ENCODE measurements at places on chromosomes 1 and 21.

- no peak for DNase-seq
Measured at GRCh38 chr1:69076631-69077030, 491.1 kb upstream of the LRRC7 start.

DNA sequence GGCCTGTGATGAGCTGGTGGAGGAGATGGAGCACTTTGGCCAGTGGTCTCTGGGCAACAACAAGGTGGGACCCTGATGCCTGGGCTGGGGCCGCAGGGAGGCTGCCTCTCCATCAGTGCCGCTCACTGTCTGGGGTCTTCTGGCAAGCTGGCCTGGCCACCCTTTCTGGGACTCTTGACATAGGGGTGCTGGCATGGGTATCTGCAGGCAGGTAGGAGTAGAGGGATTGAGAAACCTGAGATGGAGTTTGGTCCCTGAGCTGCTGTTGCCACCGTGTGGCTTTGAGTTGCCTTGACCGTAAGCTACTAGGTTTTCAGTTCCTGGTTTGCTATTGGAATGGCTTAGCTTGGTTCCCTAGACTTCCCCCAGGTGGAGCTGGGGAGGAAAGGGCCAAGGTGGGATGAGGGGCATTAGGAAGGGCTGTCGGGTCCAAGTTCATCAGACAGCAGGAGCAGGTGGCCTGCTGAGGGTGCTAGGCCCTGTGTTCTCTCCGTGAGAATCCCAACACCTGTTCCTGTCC, 13.2 kb upstream of the MFN2 start:
- DNase-seq = no peak

- DNase-seq = no peak
Measured at GRCh38 chr1:63461661-63462230, 61.3 kb downstream of the ITGB3BP start.

DNA sequence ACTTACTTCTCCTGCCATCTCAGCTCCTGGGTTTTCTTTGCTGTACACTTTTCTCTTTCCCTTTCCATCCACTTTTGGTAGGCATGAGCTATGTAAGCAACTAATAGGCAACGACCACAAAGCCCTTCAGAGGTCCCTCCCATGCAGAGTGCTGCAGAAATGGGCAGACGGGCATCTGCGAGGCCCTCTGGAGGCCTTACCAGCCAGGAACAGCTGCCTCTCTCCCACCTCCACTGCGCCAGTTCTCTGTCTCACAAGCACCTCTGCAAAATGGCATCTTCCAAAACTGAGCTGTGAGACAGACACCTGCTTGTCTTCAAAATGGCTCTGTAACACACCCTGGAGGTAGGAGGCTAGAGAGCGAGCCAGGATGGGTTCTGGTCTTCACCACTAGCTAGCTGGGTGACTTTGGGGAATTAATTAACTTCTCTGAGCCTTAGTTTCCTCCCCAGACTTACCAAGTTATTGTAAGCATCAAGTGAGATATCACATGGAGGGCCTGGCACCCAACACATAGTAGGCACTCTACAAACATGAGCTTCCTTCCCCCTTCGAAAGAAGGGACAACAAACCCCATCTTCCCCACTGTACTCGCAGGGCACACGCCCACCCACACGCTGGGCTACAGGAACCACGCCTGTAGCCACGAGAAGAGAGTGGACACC, 62.0 kb downstream of the BCAR3 start:
- DNase-seq = no peak

DNA sequence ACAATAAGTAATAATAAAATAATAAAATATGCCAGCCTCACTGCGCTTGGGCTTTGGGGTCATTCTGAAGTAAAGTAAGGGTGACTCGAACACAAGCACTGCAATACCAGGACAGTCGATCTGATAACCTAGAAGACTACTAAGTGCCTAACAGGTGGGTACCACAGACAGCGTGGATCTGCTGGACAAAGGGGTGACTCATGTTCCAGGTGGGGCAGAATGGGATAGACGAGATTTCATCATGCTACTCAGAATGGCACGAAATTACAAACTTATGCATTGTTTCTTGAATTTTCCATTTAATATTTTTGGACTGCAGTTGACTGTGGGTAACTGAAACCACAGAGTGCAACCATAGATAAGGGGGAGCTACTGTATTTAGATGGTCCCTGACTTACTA, 221.1 kb upstream of the GREM2 start:
- DNase-seq = no peak

- no peak for DNase-seq
Measured at GRCh38 chr1:4176841-4177240, 276.8 kb upstream of the C1orf174 start.

GRCh38 chr1:45769261-45769932, 18.9 kb upstream of the IPP start:
- DNase-seq = no peak

DNA sequence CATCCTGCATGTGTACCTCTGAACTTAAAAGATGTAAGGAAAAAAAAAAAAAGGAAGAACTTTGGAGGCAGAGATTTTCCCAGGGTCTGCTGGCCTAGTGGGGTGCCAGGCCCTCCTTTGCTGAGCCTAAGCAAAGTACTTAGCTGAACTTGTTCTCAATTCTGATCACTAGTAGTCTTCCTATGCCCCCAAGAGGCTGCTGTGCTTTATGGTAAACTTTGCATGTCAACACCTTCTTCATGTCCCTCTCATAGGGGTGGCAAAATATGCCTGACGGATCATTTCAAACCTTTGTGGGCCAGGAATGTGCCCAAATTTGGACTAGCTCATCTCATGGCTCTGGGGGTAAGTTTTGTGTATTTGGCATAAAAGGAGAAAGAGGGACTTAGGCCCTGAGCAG, 1.4 kb upstream of the USP21 start:
- no peak for DNase-seq
